DMS79 treated with DMSO at 0.1 percent for 48 hours (cell line): ENCODE measurements at places on chromosomes 7 and 10.

- no peak for DNase-seq
Observed at GRCh38 chr7:6139189-6139996, 108.2 kb downstream of the ANKRD61 start.

- no peak for DNase-seq
Observed at GRCh38 chr7:47456210-47456955, 125.5 kb downstream of the TNS3 start.

DNA sequence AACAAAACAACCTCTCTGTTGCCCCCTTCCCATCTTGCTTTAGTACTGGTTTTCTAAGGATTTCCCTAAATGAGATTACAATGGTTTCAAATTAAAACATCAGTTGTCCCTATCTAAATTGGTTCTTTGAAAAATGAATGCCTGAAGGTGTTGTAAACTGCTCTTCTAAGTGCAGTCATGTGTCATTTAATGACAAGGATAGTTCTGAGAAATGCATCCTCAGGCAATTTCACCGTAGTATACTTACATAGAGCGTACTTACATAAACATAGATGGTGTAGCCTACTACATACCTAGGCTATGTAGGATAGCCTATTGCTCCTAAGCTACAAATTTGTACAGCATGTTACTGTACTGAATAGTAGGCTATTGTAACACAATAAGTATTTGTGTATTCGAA lies 278.1 kb downstream of the MAGI2 start:
- DNase-seq = no peak

DNA sequence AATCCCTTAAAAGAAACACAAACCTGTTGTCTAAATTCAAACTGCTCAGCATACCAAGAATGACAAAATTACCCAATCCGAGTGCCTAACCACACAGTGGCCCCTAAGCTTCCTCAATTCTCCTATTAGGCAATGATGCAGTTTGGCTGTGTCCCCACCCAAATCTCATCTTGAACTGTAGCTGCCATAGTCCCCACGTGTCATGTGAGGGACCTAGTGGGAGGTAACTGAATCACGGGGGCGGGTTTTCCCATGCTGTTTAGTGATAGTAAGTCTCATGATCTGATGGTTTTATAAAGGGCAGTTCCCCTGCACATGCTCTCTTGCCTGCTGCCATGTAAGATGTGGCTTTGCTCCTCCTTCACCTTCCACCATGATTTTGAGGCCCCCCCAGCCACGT lies 21.9 kb downstream of the PSAP start:
- no peak for DNase-seq

DNA sequence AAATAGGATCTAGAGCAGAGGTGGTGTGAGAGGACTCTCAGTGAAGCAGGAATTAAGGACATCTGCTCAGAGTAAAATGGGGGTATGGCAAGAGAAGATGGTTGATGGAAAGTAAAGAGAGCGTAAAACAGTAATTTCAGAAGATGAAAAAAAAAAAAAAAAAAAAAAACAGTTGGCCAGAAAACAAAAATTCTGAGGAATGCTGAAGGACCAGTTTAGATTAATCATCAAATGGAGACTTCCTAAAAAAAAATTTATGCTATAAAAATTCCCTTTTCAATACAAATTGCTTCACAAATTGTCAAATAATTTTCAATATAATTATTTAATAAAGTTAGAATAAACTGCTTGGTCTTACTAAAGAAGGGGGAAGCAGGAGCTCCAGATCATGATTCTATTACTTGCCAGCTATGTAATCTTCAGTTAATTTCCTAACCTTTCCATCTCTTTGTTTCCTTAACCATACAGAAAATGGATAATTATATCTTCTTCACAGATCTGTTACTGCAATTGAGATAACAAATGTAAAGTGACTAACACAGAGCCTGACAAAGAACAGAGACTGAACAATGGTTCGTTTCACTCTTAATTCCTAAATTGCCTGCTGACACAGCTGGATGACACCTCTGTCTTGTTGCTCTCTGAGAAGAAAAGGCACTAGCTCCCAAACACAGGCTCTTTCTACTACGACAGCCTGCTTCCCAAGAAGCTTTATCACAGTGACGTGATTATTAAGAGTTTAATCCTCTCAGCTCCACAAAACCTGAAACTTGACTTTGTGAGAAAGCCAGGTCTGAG lies 64.9 kb upstream of the GPR22 start:
- DNase-seq = peak; percentile 33

DNA sequence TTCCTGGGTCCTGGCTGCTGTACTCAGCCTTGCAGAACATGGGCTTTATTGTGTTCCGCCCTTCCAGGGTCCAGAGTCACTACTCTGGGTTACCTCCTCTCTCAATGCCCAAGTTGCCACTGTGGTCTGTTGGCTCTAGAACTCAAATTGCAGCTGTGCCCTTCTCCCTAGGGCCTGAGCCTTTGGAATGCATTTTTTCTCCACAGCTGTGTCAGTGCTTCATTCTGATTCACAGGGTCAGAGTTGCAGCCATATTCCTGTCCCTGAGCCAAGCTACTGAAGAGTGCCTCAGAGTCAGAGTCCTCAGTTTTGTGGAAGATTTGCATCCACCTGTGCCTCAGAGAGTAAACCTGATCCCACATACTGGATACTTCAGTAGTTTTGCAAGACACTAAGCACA lies 167.5 kb downstream of the ITGB1 start:
- DNase-seq = no peak

- no peak for DNase-seq
Observed at GRCh38 chr10:17031637-17032635, 97.7 kb downstream of the CUBN start.

GRCh38 chr7:129492391-129492790 lies 9.9 kb upstream of the SMKR1 start:
- no peak for DNase-seq

- no peak for DNase-seq
Observed at GRCh38 chr7:116877443-116878217, 15.2 kb downstream of the CAPZA2 start.

DNA sequence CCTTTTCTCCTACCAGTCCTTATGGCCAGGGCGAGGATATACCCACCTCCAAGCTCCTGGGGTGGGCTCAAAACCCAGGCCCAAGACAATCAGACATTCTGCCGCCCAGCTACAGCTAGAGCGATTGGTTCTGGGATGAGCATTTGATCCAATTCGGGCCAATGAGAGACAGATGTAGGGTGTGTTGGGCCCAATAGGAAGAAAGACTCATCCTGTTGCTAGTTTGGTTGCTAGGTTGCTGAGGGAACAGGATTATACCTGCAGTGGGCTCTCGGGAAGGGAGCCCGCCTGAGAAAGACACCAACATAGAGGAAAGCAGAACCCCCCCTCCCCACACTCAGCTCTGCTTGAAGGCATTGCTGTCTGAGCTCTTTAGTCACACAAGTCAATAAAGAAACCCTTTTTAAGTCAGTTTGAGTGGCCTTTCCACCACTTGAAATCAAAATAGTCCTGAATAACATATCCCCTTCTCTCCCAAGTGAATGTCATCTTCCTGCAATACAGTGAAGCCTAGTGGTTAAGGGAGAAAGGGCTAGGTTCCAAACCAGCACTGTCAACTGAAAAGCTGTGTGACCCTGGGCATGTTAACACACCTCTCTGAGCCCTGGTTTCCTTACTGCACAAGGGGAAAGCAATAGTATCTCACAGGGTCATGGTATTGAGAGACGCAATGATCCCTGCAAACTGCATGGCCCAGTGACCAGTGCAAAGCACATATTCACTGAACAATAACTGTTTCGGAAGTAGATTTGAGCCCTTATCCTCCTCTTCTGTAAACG lies 21.8 kb downstream of the ITPRIP start:
- no peak for DNase-seq

DNA sequence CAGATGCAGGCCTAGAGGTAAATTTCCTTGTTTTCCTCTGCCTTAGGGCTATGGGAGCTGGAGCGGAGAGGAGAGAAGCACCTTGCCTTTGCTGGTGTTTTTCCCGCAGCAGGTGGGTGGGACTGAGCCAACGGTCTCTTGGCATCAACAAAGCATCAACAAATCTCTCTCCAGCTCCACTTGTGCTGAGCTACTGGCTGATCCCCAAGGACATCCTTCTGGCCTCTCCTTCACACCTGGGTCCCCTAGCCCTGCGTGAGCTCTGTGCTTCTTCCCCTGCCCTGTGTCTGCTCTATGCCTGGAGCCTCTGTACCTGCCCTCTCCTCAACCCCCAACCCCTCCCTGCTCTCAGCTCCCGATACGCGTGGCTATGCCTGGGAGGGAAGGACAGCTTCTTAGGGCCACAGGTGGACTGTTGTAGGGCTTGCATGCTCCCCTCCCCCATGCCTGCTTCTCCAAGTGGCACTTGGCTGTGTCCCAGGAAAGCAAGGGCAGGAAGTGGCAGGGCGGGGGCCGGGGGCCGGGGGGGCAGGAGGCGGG lies 3.2 kb upstream of the CLDN4 start:
- peak; percentile 99 for DNase-seq

DNA sequence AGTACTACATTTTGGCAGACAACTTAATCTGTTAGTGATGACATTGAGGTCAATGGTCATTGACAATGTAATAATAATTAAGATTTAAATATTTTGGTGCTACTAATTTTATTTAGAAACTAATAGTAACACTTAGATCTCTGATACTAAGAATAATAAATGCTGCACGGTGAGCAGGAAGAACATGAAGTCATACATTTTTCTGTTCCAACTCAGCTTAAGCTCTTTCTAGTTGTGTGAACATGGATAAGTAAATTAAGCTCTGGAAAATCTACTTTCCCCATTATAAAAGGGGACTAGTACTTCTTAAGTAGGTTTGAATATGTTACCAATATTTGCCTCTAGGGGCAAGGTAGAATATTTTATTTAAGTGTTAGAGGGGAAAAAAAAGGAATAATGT lies 65.9 kb upstream of the MEOX2 start:
- DNase-seq = no peak

- DNase-seq = no peak
Observed at GRCh38 chr10:86327954-86328725, 38.5 kb downstream of the GRID1 start.

- DNase-seq = no peak
Observed at GRCh38 chr7:94008537-94008936, 4.4 kb upstream of the BET1 start.

DNA sequence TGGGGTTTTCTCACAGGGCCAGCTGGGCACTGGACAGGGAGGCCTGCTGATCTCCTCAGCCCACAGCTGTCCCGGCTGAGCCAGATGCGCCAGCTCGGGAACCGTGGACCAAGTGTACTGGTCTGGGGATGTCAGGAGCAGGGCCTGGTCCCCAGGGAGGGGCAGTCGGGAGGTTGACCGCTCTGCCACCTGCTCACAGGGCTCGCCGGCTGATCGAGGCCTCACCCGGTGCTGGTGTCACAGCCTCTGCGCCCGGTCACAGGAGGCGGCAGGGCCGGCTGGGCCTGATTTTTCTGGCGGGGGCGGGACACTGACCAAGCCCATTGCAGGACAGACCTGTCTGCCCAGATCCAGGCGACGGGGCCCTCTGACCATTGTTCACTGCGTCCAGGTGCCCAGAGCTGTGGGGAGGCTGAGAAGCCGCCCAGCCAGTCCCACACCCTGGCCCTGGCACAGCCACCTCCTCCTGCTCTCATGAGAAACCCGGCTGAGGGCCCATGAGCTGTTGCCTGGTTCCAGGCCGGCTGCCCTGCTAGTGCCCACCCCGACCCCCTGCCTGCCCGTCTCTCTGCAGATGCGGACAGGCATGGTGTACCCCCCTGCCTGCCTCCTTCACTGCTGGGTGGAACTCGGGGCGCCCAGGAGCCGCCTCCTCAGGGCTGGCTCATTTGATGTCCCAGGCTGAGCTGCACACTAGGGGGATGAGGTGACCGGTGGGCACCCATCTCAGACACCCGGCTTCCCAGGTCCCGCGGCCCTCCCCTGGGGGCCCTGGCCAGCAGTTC lies 3.0 kb upstream of the TMEM184A start:
- no peak for DNase-seq

- DNase-seq = no peak
Observed at GRCh38 chr7:42170724-42171123, 66.3 kb downstream of the GLI3 start.

GRCh38 chr10:107814865-107815487 lies 650.5 kb upstream of the SORCS1 start:
- no peak for DNase-seq

- no peak for DNase-seq
Observed at GRCh38 chr7:123492485-123492884, 41.9 kb downstream of the IQUB start.

DNA sequence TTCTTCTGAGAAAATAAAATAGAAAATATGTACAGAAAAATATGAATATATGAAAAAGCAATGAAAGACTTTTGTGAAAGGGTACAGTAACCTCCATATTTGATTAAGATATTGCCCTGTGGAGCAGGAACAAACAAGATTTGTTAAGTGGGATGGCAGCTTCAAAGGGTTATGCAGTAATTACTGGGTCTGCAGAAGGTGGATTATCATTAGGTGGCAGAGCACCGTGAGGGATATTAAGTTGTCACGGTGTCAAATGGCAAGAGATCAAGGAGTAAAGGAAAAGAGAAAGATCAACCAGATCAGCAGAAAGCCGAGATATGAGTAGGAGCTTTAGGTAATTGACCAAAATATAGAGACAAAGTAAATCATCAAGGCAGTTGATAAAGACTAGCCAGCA lies 44.1 kb downstream of the DGKB start:
- no peak for DNase-seq

GRCh38 chr10:111290649-111291048 lies 213.8 kb downstream of the ADRA2A start:
- DNase-seq = peak; percentile 64

GRCh38 chr7:128357217-128357613 lies 4.3 kb downstream of the PRRT4 start:
- no peak for DNase-seq

GRCh38 chr7:154873500-154874121 lies 129.3 kb downstream of the PAXIP1 start:
- no peak for DNase-seq

- no peak for DNase-seq
Observed at GRCh38 chr7:109003742-109004141, 434.1 kb downstream of the DNAJB9 start.

DNA sequence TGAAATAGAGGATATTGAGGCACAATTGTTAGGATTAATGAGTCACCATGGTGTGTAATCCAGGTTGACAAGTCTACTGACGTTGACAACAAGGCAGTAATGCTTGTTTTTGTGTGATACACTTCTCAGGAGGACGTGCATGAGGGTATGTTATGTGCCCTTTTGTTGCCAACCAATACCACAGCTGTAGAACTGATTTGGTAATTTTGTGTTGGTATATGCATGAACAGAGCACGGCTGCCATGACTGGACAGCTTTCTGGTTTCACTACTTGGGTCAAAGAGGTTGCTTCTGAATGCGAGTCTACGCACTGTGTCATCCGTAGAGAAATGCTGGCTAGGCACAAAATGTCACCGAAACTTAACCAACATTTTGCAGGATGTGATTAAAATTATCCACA lies 32.9 kb downstream of the PHTF2 start:
- no peak for DNase-seq

- DNase-seq = no peak
Observed at GRCh38 chr7:2641406-2642393, 9.9 kb downstream of the TTYH3 start.

DNA sequence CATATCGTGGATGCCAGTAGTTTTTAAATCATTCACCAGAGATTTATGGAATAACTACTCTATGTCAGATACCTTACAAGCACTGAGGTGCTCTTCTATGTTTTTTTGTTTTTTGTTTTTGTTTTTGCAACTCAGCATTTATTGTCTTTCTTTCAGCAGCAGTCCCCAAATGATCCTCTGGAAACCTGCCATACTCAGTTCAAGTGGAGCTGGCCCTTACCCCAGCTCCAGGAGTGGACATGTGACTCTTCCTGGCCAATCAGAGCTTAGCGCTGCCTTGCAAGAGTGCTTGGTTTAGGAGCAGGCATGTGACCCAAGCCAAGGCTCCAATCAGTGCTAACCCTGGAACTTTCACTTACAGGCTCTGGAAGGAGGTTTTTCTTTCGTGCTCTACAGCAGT lies 356.6 kb upstream of the ZMIZ1 start:
- DNase-seq = peak; percentile 39
